Right ventricle myocardium inferior (tissue), 1 donor: ENCODE measurements at places on chromosomes 2 and 18. TPM values are rescaled to one million over a fixed set of nuclear protein-coding genes. Genes with fewer than 3 reads are reported as not detected.

GATA6 gene
- total RNA-seq: 56.3 TPM

DNA sequence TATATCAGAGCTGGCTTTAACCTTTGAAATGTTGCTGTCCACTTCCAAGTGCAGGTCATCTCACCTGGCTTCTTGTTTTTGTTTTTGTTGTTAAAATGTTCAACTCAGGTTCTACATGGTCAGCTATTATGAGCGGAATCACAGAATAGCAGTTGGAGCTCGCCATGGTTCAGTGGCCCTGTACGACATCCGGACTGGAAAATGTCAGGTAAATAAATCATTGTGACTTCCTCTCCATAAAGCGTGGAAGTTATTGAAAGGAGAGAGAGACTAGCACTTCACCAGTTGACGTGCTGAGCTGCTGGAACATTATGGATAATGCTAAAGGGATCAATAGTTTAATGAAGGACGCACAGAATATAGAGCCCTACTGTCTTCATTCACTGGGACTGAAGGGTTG lies 184.6 kb upstream of the BOD1L2 start:
- DNase-seq: no peak

GRCh38 chr18:42107691-42108450 lies 152.8 kb downstream of the PIK3C3 start:
- no peak for DNase-seq

ASB18 gene
- 4.6 TPM for total RNA-seq

SPATA3 gene
- not detected for total RNA-seq

GRCh38 chr2:104858006-104858978 lies 4.4 kb downstream of the POU3F3 start:
- DNase-seq: no peak

DNA sequence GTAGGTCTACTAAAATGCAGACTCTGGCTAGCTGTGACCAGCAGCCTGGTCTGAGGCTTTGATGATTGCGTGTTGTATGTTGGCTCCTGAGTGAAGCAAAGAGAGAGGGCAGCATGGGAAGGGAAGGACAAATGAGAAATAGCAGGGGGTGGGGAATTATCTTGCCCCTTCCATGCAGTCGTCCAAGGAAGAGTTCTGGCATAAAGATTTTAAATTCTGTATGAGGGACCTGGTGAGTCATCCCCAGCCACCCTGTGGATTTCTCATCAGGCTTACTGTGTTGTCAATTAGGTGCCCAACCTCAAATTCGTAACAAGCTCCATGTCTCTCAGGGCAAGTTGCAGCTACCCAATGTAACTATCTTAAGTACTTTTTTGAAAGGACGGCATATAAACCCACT lies 72.1 kb upstream of the NOSTRIN start:
- no peak for DNase-seq

DNA sequence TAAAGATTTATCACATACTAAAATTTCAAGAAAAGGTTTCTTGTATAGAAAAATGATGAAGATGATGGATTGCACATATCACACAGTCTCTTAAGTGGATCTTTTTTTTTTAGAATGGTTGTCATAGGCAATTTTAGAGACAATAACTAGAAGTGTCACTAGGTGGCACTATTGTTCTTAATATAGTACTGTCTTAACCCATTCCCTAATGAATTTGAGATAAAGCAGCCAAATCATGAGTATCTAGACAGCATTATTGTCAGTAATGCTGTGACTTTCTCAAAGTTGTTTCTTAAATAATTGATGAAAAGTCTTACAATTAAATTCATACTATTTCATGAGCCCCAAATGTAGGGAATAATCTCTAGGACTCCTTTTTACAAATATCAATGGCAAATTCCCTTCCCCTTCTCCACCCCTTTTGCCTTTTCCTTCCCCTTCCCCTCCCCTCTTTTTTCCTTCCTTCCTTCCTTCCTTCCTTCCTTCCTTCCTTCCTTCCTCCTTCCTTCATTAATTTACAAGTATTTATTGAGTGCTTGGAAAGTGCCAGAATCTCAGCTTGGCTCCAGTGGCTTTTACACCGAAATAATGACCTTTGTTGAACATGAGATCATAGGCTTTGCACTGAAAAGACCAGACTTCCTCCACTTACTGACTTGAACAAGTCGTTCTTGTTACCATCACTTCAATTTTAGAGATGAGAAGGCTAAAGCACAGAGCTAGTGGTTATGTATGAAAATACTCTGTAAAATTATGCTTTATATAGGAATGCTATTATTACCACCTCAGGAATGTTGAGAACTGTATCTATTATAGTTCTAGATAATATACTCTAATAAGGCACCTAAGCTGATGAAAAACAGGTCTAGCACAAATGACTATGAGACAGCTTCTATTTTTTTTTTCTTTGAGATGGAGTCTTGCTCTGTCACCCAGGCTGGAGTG lies 19.8 kb downstream of the MYL12B start:
- DNase-seq: no peak

GRCh38 chr2:173983391-173983871 lies 18.3 kb upstream of the SP3 start:
- no peak for DNase-seq

DNA sequence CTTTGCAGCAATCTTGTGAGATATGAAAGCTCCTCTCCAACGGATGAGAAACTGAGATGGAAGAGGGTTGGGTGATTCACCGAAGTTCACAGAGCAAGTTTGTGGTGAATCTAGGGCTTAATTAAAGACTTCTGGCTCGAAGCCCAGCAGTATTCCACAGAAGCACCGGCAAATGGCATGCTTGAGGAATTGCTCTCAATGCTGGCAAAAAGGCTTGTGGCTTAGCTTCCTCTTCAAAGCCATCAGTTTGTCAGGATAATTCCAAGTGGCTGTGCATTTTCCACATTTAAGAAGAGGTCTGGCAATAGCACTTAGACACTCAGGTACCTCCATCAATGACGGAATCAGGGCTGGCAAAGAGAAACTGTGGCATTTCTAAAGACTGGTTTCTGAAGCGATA lies 98.7 kb upstream of the SLC66A3 start:
- DNase-seq: no peak

POTEC gene
- not detected for total RNA-seq

- DNase-seq: no peak
These were observed 3.5 kb downstream of the CWC22 start for GRCh38 chr2:180003559-180003958.

DNA sequence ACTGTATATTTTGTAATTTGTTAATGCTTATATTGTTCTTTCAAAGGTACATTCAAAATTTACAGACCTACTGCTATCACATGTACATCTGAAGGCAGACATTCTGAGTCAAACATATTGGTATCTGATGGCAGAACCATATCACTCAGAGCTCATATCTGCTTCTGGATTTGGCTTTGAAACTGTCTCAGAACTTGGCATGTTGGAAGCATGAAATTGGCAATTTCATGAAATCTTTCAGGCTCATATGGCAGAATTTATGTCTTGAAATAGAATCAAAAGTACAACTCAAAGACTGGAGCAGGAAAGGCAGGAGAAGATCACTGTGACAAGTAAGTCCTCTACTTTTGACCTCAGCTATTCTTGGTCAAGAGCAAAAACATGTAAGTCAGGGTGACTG lies 202.3 kb downstream of the LRP1B start:
- no peak for DNase-seq

GRCh38 chr2:182616471-182617393 lies 99.3 kb upstream of the DNAJC10 start:
- no peak for DNase-seq

DNA sequence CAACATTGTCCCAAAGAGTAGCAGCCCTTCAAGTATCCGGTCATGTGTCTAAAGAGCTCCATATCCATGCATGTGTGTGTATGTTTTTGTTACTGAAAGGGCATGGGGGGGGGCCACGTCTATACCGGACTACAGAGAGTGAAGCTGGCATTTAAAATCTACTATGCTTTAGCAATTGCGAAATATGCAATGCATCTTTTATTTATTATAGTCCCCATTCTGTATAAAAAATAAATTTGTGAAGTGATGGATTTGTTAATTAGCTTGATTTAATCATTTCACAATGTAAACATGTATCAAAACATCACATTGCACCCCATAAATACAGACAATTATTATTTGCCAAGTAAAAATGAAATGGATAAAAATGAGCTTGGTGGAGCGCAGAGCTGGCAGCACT lies 149.4 kb upstream of the ID2 start:
- DNase-seq: no peak

GRCh38 chr2:44188696-44189095 lies 20.0 kb downstream of the PPM1B start:
- DNase-seq: no peak

DNA sequence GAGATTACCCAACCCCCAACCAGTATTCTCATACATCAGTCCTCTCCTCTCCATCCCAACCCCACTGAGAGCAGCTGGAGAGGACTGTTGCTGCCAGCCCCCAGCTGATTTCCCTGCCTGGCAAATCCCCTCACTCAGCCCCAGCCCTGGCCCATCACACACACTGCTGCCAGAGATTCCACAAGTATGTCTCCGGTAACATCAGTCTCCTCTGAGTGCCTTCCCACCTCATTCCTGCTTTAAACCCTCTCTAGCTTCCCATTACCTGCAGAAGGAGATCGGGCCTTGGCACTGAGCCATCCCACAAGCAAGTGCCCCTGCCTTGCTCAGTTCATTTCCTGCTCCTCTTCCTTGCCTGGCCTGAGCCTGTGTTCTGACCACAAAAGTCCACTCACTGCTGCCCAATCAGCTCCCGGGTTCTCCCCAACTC lies 50.6 kb upstream of the ZFP36L2 start:
- DNase-seq: peak; percentile 74

CHRND gene
- not detected for total RNA-seq

- DNase-seq: no peak
These were observed 113.4 kb downstream of the MIB1 start for GRCh38 chr18:21853775-21854552.

IL1F10 gene
- not detected for total RNA-seq

TAF4B gene
- total RNA-seq: 1.2 TPM

DNA sequence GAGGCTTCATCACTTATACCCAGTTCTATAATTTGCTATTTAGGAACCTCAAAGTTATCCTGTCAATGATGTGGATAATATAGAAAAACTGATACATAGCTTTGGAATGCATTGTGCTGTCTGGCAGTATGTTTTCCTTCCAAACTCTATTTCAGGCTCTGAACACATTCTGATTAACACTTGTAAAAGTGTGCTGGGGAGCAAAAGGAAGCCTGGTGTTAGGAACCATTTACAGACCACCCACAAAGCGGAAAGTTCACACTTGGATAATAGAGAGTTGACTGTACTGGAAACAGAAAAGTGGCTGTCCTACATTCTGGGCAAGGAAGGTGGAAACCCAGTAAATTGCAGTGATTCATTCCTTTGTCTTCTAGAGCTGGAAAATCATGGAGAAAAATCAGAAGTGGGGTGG lies 114.5 kb upstream of the ZFP36L2 start:
- no peak for DNase-seq

- no peak for DNase-seq
These were observed 332.9 kb upstream of the NT5C1B start for GRCh38 chr2:18922276-18922675.

GRCh38 chr2:100012561-100012960 lies 129.8 kb downstream of the AFF3 start:
- no peak for DNase-seq

CENPA gene
- 0.65 TPM for total RNA-seq

DNA sequence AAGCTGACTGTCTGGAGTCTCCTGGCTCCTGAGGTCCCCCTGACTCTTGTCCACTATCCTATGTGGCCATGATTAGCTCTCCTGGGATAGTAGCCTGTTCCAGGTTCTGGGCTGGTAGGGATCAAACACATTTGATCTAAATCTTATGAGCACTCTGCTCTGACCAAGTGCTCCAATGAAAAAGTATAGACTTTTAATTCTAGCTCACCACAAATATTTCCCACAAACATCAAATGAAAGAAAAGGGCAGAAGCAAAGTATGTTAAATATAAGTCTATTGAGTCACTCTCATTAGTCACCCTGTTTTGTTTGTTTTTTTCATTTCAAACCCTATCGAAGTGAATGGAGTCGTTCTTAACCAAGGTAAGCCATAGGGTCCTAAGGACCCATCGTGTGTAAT lies 39.7 kb upstream of the NEDD4L start:
- DNase-seq: no peak

- no peak for DNase-seq
These were observed 23.5 kb upstream of the TMEM178A start for GRCh38 chr2:39642051-39642718.

LIMS2 gene
- 260 TPM for total RNA-seq

DNA sequence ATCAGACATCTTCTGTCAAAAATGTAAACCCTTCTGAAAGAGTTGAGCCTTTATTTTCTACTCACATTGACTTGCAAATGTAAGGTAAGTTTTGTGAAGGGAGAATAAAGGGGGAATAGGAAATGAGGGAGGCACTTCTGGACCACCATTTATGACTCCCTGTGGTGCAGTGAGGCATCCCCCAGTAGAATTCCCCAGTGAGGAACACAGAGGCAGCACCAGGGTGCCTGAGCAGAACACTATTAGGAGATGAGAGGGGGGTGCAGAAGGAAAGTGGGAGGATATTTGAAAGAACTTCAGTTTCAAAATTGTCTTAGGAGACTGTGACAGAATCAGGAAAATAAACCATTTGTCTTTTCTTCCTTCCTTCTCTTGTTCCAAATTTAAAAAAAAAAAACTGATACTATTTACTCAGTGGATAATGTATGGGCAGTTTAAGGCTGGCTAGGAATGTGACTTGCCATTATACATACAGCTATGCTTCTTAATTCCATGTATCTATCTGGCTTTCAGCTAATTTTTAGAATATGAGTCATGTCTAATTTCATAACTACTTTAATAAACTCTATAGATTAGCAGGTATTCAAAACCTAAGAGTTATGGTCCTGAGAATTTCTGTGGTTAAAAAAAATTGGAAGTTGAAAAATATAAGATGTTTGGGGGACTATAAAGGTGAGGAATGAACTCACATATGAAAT lies 478.1 kb upstream of the CHAC2 start:
- DNase-seq: no peak

GRCh38 chr2:15748736-15749323 lies 157.2 kb downstream of the DDX1 start:
- DNase-seq: no peak

STPG4 gene
- not detected for total RNA-seq

GNLY gene
- 3.4 TPM for total RNA-seq

DNA sequence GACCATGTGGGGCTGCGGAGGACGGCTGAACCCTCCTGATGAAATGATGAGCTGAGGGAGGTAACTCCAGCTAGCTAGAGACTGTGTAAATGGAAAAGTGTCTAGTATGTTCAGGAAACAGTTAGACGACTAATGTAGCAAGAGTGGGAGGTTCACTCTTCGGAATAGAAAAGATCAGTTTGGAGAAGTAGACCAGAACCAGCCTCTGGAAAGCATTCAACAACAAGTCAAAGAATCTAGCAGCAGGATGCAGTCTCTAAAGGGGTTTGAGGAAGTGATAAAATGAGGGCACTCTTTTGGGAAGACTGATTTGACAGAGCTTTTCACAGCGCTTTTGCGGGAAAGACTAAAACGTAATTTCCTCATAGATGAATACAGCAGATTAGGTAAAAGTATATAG lies 79.6 kb downstream of the GAREM1 start:
- DNase-seq: no peak

DSG2 gene
- total RNA-seq: 35.7 TPM

SCYGR4 gene
- total RNA-seq: not detected
